ENCODE measurements at places on chromosomes 1 and 21. TPM values are rescaled to one million over a fixed set of nuclear protein-coding genes. Genes with fewer than 3 reads are reported as not detected.

Gene C4BPA
- total RNA-seq, result not detected

Gene DUSP23
- 11.3 TPM for total RNA-seq

Gene RASSF5
- 5.5 TPM for total RNA-seq

Gene TDRD10
- not detected for total RNA-seq

Gene TRAF3IP3
- not detected for total RNA-seq

Gene TAS1R1
- under 0.01 TPM for total RNA-seq

Gene CFHR1
- total RNA-seq, result not detected

Gene CHIA
- not detected for total RNA-seq

Gene GJC2
- total RNA-seq, result 2.4 TPM

Gene OR2M3
- total RNA-seq, result under 0.01 TPM

Gene MYOM3
- total RNA-seq, result 0.14 TPM
